Activated naive CD4-positive, alpha-beta T cell treated with Interleukin-2 at 50 U/mL for 16 hours (primary cell): ENCODE measurements at places on chromosomes 7 and 10.

DNA sequence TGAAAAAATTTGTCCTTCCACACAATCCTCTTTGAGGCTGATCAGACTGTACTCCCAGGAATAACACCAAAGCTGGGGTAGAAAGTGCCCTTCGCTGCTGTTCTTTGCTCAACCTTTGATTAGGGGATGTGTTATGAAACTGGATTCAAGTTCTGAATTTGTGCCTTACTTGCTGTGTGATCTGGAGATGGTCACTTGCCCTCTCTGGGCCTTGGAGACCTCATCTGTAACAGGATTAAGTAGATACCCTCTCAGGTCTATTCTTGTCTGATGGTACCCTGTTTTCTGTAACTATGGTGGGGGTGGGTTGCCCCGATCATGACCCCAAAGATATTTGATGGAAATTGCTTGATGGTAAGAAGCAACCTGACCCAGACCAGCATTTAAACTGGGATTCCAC, 368.5 kb downstream of the PLXNA4 start:
- DNase-seq: no peak

GRCh38 chr7:120714945-120715344, 143.0 kb downstream of the TSPAN12 start:
- DNase-seq: no peak

DNA sequence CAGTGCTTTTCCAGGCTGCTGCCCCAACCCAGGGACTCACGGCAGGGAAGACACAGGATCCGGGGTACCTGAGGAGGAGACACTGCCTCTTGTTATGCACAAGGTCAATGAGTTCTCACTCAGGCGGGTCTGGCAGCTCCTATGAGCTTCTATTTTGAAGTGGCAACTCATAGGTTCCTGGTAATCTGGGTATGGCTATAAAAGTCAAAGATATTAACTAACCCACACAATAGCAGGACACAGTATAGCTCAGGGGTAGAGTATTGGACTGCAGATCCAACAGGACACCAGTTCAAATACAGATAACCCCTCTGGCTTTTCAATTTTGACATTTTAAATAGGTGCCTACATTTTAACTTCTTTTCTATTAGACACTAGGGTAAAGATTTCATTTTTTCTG, 130.3 kb upstream of the ZNF746 start:
- DNase-seq: no peak

DNA sequence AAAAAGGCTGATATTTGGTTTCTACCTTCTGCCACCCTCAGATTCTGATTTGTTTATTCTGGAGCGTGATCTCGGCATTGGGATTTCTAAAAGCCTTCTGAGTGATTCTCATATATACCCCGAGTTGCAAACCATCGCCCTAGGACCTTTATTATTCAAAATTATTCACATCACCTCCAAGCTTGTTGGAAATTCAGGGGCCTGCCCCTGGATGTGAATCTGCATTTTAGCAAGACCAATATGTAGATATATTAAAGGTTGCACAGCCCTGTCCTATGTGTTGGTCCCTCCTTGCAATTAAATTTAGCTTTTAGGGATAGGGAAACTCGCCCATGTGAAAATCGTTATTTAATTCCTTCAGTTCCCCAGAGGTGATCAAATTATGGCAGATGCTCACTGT, 9.0 kb upstream of the CHN2 start:
- no peak for DNase-seq

DNA sequence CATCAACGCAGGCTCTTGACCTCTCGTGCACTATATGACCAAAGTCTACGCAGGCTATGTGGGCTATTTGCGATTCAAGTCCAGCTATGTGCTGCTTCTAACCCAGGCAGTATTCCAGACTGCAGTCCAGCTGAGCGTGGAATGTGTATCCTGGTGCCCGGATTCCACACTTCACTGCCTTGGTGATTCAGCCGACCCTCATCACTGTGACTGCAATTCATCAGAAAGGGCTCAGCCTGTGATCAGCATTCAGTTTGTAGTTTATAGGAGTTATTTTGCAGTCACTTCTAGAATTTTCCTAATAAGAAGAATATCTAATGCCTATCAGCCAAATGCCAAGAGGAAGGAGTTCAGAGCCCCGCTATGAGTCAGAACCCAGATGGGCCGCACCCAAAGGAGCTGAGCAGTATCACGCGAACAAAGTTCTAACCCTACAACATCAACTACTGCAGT, 119.8 kb upstream of the LANCL2 start:
- no peak for DNase-seq

DNA sequence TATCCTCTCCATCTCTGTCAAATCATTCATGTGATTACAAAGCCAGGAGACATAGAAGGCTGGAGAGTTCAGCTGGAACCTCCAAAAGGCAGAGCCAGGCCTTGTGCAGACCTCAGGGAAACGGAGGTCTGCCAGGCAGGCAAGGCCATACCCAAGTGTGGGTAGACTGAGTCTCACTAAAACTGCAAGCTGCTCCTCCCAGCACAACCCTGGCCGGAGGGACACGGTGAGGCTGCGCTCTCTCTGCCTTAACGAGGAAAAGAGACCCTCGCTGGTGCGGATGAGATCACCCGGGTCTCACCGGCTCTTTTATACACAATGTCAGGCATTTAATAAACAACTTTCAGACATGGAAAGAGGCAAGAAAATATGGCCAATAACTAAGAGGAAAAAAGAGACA, 66.1 kb upstream of the INPP5A start:
- DNase-seq: no peak

GRCh38 chr7:791519-791918, 40.8 kb upstream of the SUN1 start:
- no peak for DNase-seq

DNA sequence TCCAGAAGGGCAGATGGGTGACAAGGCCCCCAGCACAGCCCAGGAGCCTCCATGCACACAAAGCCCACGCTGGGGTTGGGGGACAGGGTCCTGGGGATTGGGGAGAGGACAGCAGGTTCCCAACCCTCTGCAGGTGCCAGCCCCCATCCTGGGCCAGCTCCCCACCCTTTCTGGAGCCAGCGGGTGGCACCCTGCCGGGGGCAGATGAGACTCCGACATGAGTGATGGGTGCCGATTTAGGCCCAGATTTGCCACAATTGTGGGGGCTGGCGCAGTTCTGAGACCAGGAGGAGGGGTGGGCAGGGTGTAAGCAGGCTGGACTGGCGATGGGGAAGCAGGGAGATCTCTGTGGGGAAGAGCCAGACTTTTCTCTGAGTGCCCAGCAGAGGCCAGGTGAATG, 49.3 kb upstream of the SLF2 start:
- DNase-seq: no peak

DNA sequence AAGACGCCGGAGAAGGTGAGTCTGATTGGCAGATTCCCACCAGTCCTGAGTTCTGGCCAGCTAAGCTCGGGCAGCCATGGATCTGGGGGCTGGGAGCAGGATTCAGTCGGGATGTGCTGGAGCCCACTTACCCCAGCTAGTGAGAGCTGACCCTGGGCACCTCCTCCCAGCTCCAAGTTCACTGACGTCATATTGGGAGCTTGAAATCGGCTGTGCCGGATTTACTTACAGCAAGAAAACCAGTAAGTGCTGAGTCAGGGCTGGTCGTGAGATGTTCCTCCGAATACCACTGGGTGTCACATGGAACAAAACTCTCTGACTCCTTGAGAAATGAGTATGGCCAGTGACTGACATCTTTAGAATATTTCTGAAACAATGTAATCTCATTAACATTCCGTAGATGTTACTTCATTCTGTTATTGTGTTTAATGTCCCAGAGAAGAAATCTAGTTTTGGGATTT, 621.2 kb downstream of the SDK1 start:
- no peak for DNase-seq
